Hypothalamus (tissue), 51 donors: ENCODE measurements at places on chromosomes 16 and 17.

- DNase-seq = peak; percentile 81
These were observed 30.3 kb upstream of the CDC42EP4 start for GRCh38 chr17:73342050-73342522.

DNA sequence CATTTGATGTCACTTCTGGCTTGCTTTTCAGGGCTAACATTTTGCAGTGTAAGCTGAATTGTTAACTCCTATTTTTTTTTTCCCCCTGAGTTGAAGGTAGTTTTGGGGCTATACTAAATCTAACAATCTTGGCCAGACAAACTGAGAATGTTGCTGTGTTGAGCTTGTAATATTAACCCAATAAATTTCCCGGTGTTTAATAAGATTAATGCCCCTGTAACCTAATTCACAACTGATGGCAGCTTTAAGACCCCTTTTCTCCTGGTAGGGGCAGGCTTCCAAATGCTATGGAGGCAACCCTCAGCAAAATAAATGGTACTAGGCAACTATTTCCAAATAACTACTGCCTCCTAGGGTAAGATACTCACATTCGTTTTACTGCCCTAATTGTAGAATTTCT, 549.6 kb upstream of the KIF2B start:
- no peak for DNase-seq

- DNase-seq = no peak
These were observed 18.2 kb upstream of the ABCA10 start for GRCh38 chr17:69246726-69247375.

DNA sequence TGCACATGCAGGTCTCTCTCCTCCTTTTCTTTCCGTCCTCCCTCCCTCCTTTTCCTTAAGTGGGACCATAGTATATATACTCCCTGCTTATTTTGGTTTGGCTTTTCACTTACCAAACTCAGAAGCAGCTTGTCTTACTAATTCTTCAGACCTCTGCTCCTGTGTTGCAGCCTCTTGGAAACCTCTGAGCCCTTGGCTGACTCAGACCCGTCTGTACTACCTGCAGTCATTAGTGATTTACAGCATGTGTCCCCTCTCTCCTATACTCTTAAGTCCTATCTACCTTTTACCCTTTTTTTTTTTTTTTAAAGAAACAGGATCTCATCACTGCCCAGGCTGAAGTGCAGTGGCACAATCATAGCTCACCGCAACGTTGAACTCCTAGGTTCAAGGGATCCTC, 207.0 kb downstream of the STX8 start:
- DNase-seq = no peak

GRCh38 chr17:47804461-47804860, 17.1 kb downstream of the OSBPL7 start:
- DNase-seq = no peak

- DNase-seq = no peak
These were observed 404.8 kb upstream of the HSBP1 start for GRCh38 chr16:83402967-83403366.

GRCh38 chr17:44184212-44184810, 2.5 kb upstream of the TMUB2 start:
- no peak for DNase-seq

DNA sequence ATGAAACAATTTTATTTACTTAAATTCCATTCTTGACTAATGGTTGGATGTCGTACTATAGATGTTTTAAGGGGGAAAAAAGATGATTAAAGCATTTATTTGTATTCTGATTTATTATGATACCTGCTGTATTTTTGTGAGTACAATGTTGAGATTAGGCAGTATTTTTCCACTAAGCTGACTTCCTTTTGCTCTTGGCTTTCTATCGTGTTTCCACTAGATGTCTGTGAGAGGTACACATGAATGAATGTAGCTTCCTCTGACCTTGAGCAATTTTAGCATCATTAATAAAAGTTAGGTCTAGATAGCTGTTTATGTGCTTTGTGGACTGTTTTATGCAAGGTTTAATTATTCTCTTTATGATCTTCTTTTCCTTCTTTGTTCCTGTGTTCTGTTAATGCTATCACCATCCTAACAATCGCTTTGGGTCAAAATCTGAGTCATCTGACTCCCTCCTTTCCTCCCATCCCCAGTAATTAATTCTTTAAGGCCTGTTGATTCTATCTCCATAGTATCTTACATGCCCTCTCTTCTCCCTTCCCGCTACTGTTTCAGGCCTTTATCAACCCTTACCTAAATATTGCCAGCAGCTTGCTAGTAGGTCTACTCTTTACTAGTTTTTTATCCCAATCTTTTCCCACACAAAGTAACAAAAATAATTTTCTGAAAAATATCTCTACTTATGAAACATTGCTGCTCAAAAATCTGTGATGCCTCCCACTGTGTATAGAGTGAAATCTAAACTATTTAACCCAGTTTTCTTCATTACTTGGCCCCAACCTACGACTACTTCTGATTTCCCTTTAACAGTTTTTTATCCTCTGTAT, 76.0 kb downstream of the VMP1 start:
- no peak for DNase-seq

- no peak for DNase-seq
These were observed 66.8 kb downstream of the RTN4RL1 start for GRCh38 chr17:1958134-1958881.
